ENCODE measurements at places on chromosomes 13 and 19. TPM values are rescaled to one million over a fixed set of nuclear protein-coding genes. Genes with fewer than 3 reads are reported as not detected.

SHISA7 gene
- 4.5 TPM for total RNA-seq

STARD13 gene
- total RNA-seq, result 6.5 TPM

GNA15 gene
- total RNA-seq, result 0.82 TPM

DNA sequence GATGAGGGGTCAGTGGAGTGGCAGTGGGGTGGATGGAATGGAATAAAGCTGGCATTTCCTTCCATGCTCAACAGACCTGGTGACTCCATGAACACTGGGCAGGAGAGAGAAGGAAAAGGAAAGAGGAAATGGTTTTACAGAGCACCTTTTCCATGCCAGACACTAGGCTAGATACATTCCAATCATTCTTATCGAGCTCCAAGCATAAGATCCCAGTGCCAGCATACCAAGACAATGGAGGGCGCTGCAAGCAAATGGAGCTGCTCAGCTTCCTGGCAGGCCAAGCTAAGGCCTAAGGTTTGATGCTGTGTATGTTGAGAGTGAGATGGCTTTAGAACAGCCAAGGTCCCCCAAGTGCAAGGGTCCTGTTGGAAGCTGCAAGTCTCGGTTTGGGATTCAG lies 113.2 kb downstream of the HSPH1 start:
- DNase-seq, result no peak

GRCh38 chr13:79919091-79919490 lies 421.8 kb downstream of the SPRY2 start:
- DNase-seq, result no peak

RYR1 gene
- 4.5 TPM for total RNA-seq

THSD1 gene
- 12.2 TPM for total RNA-seq

- DNase-seq, result no peak
These were observed 18.1 kb downstream of the GADD45B start for GRCh38 chr19:2494084-2494446.

DNA sequence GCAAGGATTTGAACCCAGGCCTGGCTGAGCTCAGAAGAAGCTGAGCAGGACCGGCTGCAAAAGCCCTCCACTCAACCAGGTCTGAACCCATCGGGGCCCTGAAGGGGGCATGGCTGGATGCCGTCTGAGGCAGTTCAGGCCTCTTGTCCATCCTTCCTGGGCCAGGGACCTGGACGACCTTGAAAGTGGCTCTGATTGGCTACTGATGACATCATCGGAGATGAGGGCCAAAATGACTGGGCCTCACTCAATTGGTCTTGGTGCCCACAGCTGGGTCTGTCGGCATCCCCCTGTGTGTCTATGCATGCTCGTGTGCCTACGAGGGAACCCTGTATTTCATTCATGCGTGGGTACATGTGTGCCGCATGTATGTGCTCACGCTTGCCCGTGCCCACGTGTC lies 71.8 kb downstream of the PTPRS start:
- no peak for DNase-seq

DNA sequence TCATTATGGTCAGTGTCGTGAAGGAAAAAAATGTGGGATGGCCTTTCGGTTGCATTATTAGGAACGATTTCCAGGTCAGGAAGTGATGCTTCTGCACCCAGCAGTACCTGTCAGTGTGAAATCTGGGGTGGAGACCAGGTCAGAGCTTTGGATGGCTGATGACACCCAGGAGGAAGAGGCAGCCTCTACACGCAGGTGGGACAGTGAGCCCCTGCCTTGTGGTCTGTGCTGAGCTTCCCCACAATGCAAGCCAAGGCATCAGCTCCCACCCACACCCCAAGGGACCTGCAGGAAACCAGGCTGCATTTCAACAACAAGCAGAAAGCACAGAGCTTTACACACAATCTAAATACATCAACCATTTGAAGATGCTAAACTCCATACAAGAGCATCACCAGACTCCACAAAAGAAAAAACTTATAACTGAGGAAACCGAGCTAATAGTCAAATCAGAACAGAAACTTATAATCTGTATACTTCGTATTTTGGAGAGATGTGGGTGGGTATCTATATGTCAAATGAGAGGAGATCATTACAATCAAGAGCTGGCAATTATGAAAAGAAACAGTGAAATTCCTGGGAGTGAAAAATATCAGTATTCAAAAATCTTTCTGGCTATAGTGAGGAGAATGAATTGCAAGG lies 130.1 kb downstream of the ZDHHC20 start:
- DNase-seq, result no peak

GAS6 gene
- 20.4 TPM for total RNA-seq

- no peak for DNase-seq
These were observed 31.8 kb upstream of the PSG9 start for GRCh38 chr19:43300876-43301765.

DNA sequence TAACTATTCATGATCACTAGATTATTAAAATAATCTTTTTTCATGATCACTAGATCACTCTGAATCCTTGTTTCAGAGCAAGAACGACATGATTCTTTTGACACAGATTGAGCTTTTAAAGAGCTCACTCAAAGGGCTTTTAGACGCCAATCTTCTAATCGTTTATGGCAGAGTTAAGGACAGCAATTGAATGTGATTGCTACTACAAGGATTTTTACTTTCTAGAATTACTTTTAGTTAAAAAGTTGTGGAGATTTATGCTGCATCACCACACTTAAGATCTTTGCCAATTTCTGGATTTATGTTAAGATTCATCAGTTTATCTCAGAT lies 1.3 kb downstream of the EXOSC8 start:
- no peak for DNase-seq

DNA sequence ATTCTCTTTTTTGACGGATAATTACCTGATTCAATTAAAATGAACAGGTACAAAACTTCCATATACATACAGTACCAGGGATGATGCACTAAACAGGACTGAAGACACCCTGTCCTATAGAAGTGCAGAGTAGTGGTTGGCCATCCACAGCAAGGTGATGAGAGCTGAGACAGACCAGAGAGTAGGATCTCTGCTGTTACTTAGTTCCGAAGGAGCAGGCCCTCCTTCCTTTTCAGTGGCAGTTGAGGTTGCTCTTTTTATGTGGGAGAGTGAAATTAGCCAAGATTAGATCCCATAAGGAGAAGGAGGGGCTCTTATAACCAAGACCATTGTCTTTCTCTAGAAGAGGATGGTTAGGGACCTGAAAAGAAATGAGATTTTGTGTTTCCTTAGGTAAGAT lies 4.0 kb downstream of the PDS5B start:
- no peak for DNase-seq

- DNase-seq, result no peak
These were observed 396.9 kb upstream of the SLITRK5 start for GRCh38 chr13:87274209-87274819.

- DNase-seq, result no peak
These were observed 225.8 kb downstream of the OXGR1 start for GRCh38 chr13:96768524-96768923.

SOX1 gene
- total RNA-seq, result 4.5 TPM

DNA sequence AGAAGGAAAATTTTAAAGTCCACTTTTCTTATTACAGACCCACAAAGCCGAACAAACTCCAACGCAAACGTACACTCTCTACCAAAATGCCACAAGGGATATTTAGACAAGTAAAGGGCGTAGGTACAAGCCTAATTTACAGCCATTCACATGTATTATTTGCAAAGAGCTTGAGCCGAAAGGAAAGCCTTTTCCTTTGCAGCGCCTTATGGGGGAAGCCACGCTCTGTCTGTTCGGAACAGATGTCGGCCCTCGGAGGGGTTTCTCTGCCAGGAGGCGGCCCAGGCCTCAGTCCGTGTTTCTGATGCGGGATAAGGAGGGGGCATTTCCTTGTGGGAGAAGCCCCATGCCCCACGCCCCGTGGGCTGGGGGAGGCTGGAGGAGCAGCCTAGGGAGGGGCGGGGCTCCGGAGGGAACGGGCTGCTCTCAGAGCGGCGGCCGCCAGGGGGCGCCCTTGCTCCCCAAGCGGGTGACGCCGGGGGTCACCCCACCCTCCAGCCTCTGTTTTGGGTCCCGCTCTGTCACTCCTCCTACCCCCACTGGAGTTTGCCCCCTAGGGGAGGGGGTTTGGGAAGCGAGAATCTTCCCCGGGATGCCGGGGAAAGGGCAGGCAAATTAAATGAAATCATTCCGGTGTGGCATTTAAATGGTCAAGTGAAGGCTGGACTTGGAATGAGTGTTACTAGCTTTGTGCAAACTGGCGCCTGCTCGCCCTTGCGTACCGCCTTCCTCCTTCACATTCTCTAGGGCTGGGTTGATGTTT lies 2.9 kb downstream of the HTR2A start:
- peak; percentile 73 for DNase-seq

C1QTNF9B gene
- total RNA-seq, result 0.41 TPM

GRCh38 chr19:2798733-2799132 lies 13.4 kb downstream of the THOP1 start:
- no peak for DNase-seq

KL gene
- 2.0 TPM for total RNA-seq

- no peak for DNase-seq
These were observed 333.9 kb downstream of the MYO16 start for GRCh38 chr13:108963276-108963810.

DNA sequence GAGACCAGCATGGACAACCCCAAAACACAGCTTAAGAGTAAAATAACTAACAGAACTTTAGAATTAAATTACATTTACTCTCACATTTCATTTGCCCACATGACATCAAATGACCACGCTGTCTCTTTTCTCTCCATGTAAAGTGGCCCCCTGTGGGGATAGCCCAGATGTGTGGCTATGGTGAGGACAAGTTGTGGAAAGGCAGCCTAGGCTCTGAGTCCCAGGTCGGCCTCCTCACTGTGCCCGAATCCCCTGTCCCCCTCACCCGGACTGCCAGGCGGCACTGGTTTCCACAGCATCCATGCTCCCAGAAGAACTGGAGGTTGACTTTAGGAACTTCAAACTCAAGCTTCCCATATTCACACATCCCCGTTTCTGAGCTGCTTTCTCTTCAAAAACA lies 111.8 kb upstream of the UQCRFS1 start:
- DNase-seq, result no peak

PRRG2 gene
- total RNA-seq, result 0.41 TPM

LIN7B gene
- 31.0 TPM for total RNA-seq

IGLON5 gene
- total RNA-seq, result 4.1 TPM

- DNase-seq, result no peak
These were observed 131.7 kb downstream of the UGGT2 start for GRCh38 chr13:95921485-95921884.

GRCh38 chr19:55116859-55117662 lies at the start of gene PPP1R12C:
Gene PPP1R12C, minus strand, starts transcription at chr19:55117637. Its CDS starts 94 bp downstream, at chr19:55117543.
- no peak for DNase-seq

DNA sequence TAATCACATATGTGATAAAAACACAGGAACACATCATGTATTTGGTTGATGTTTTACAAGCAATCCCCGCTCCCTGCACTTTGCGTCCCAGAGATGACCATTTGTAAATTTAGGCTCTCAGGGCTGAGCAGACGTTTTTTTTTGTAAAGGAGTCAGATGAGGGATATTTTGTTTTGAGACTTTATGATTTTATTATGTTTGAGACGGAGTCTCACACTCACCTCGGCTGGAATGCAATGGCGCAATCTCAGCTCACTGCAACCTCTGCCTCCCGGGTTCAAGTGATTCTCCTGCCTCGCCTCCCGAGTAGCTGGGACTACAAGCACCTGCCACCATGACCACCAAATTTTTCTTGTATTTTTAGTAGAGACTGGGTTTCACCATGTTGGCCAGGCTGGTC lies 1.4 kb downstream of the TLE6 start:
- DNase-seq, result no peak

KCNN4 gene
- total RNA-seq, result not detected

DNA sequence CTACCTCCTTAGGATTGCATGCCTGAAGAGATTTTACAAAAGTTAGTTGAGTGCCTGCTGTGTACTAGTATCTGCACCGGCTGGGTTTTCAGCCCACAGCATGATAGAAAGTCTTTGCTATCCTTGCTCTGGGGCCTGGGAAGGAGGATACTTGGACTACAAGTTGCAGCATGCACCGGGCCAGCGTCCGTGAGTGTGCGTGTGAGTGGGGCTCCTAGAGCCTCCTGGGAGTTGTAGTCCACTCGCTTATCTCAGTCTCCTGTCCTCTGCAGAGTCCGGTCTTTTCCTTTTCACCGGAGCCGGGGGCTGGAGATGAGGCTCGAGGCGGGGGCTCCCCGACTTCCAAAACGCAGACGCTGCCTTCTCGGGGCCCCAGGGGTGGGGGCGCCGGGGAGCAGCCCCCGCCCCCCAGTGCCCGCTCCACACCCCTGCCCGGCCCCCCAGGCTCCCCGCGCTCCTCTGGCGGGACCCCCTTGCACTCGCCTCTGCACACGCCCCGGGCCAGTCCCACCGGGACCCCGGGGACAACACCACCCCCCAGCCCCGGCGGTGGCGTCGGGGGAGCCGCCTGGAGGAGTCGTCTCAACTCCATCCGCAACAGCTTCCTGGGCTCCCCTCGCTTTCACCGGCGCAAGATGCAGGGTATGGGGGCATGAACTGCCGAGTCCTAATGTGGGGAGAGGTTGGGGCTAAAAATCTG lies 20.6 kb downstream of the BRSK1 start:
- no peak for DNase-seq

DNA sequence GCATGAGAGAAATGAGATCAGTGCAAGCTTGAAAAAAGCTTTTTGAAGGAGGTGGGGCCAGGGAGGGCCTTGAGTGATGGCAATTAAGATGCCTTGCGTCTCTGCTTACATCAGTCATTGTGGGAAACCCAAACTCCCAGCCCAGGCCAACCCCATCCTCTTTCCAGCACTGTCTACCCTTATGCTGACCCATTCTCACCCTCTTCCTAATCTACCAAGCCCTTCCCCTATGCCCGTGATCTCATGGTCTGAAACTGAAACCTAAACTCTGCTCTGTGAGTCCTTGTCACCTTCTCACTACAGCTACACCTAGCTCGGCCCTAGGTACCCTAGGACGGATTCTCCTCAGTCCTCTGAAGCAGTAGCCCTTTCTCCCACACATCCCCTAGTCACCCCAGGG lies 36.0 kb upstream of the SERP2 start:
- DNase-seq, result no peak

GRCh38 chr19:27966390-27966816 lies 1246.5 kb downstream of the UQCRFS1 start:
- DNase-seq, result no peak

DNA sequence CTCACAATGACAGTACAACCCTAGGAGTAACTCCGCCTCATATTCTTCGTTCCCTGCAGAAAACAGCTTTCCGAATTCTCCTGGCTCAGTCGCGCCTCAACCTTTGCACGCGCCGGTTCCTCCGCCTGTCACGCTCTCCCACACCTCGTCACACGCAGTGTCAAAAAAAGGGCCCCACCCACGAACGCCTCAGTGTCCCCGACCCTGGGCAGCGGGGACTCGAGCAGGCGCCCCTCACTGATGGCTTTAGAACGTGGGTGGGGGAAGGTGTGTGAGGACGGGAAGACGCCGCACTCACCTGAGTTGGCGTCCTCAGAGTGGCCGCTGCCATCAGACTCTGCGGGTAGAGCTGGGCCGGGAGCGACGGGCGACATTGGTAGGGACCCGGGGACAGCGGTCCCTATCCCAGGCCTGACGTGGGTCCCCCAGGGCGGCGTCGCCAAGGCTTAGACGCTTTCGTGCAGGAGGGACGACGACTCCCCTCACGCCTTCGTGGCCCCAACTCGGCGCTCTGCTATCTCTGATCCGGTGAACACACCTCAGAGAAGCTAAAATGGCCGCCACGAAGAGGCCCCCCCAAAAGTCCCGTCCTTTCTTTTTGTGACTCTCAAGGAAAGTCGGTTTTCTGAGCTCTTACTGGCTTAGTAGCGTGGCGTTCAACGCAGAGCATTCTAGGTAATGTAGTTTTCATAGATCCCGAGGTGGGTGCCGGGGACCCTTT lies at the start of gene ZNF154:
ZNF154 (minus strand) TSS at position 564 of the 721 bp plus-strand sequence; CDS start at position 331, 233 bp downstream.
- peak; percentile 76 for DNase-seq

Data from frontal cortex (tissue), 4 donors.